ENCODE measurements at places on chromosomes 6 and 20. TPM values are rescaled to one million over a fixed set of nuclear protein-coding genes. Genes with fewer than 3 reads are reported as not detected.

RNF39 gene
- not detected for total RNA-seq

ADAM33 gene
- total RNA-seq, result 73.6 TPM

COL10A1 gene
- not detected for total RNA-seq

DTNBP1 gene
- 14.4 TPM for total RNA-seq

STX11 gene
- total RNA-seq, result 4.3 TPM

OPRM1 gene
- 3.3 TPM for total RNA-seq

KIF3B gene
- total RNA-seq, result 16.1 TPM

MYMX gene
- total RNA-seq, result not detected

SLC18B1 gene
- total RNA-seq, result 7.9 TPM

FAM217A gene
- not detected for total RNA-seq

RAE1 gene
- 13.6 TPM for total RNA-seq

CCN5 gene
- 15.0 TPM for total RNA-seq

TAGAP gene
- 1.4 TPM for total RNA-seq

GRCh38 chr6:89936177-89936576, 41.9 kb downstream of the GJA10 start:
- no peak for DNase-seq
- H3K36me3 ChIP-seq, result no peaks in the 10 kb centered on the region
- no peaks in the 10 kb centered on the region for H3K4me1 ChIP-seq
- H3K4me3 ChIP-seq, result no peak overlapping the region
- no peaks in the 10 kb centered on the region for H3K27me3 ChIP-seq

GRCh38 chr6:151148111-151148510, 91.7 kb upstream of the AKAP12 start:
- no peaks in the 10 kb centered on the region for H3K36me3 ChIP-seq
- H3K27me3 ChIP-seq, result no peaks in the 10 kb centered on the region
- H3K4me3 ChIP-seq, result no peak overlapping the region
- no peak overlapping the region for H3K27ac ChIP-seq
- DNase-seq, result no peak
- no peaks in the 10 kb centered on the region for H3K4me1 ChIP-seq

DNA sequence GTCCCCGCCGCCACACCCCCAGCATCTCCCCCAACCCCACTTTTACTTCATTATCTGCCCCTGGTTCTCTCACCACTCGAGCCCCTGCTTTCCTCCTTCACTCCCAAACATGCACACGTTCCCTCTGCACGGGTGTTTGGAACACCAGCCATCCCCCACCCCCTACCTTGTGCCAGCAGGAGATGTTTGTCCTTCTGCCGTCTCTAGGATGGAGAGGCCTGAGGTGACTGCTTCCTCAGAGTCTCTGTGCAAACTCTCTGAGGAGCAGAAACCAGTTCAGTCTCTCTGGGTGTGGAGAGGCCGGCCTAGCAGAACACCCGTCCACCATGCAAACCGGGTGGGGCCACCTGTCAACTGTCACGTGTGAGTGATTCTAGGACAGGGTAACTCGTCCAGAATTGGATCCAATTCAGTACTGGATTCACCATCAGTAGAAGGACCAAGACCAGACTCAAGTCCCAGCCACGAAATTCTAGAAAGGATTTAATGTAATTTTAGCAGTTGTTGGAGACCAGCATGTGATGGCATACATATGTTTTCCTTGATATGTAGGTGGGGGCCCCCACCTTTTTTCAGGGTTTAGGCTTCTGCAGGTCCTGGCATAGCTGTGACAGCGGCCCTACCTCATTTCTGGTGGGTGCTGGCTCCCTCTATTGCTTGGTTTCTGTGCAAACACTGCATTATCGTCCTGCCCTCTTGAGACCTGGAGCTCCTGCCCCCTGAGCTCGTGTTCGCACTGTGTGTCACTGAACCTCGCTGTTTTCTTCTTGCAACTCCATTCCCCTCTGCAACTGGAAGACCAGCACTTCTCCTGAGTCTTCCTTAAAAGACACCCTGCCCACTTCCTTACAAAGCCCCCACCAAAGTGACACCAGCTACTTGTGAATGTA, at the start of gene RAET1E:
RAET1E (minus strand) TSS at position 259 of the 890 bp plus-strand sequence. CDS start 7,212 bp downstream, outside the sequence.
- no peaks in the 10 kb centered on the region for H3K27me3 ChIP-seq
- peak within 1 kb of the TSS; percentile 30 for H3K4me3 ChIP-seq
- H3K4me1 ChIP-seq, result peaks cover 32% of the 10 kb centered on the region

- no peak overlapping the region for H3K27ac ChIP-seq
- no peaks in the 10 kb centered on the region for H3K27me3 ChIP-seq
- H3K36me3 ChIP-seq, result no peaks in the 10 kb centered on the region
- DNase-seq, result no peak
These were observed 27.8 kb downstream of the FYN start for GRCh38 chr6:111845441-111845871.

- DNase-seq, result no peak
- H3K27me3 ChIP-seq, result no peaks in the 10 kb centered on the region
- H3K4me3 ChIP-seq, result no peak overlapping the region
- no peaks in the 10 kb centered on the region for H3K4me1 ChIP-seq
These were observed 60.6 kb downstream of the ADNP start for GRCh38 chr20:50870561-50871161.

- H3K36me3 ChIP-seq, result no peaks in the 10 kb centered on the region
- H3K27me3 ChIP-seq, result no peaks in the 10 kb centered on the region
- peak overlapping the region; percentile 68 for H3K27ac ChIP-seq
These were observed 7.5 kb upstream of the BFSP1 start for GRCh38 chr20:17538517-17539170.

DNA sequence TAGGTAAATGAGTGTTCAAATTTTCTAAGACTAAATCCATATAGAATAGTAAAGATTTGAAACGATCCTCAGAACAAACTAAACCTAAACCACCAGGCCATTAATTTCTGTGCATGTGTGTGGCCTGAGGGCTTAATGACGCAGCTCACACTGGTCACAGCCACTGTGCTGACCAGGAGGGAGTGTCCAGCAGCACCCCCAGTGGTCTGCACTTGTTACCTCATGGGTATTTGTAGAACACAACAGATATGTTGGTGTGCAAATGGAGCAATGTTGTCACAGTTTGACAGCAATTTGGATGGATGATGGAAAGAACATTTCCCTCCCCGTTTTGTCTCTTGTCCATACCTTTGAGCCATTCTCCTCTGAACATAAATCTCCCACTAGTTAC, 122.4 kb upstream of the EXOC2 start:
- no peak for DNase-seq
- H3K36me3 ChIP-seq, result no peaks in the 10 kb centered on the region
- H3K4me3 ChIP-seq, result no peak overlapping the region
- H3K27ac ChIP-seq, result peak overlapping the region; percentile 74
- H3K4me1 ChIP-seq, result no peaks in the 10 kb centered on the region
- no peaks in the 10 kb centered on the region for H3K27me3 ChIP-seq

DNA sequence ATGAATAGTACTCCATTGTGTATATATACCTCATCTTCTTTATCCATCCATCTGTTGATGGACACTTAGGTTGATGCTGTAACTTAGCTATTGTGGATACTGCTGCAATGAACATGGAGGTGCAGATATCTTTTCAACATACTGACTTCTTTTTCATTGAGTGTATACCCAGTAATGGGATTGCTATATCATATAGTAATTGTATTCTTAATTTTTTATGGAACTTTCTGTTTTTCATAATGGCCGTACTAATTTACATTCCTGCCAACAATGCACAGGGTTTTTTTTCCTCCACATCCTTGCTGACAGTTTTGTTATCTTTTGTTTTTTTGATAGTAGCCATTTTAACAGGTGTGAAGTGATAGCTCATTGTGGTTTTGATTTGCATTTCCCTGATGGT, 5.2 kb downstream of the CCN2 start:
- DNase-seq, result no peak
- H3K4me1 ChIP-seq, result peaks cover 13% of the 10 kb centered on the region
- H3K27ac ChIP-seq, result no peak overlapping the region
- H3K27me3 ChIP-seq, result no peaks in the 10 kb centered on the region
- H3K4me3 ChIP-seq, result no peak overlapping the region
- no peaks in the 10 kb centered on the region for H3K36me3 ChIP-seq

GRCh38 chr6:31473780-31474761, 23.9 kb upstream of the MICB start:
- H3K27ac ChIP-seq, result no peak overlapping the region
- no peaks in the 10 kb centered on the region for H3K27me3 ChIP-seq
- H3K4me3 ChIP-seq, result no peak overlapping the region
- H3K36me3 ChIP-seq, result no peaks in the 10 kb centered on the region
- no peak for DNase-seq

DNA sequence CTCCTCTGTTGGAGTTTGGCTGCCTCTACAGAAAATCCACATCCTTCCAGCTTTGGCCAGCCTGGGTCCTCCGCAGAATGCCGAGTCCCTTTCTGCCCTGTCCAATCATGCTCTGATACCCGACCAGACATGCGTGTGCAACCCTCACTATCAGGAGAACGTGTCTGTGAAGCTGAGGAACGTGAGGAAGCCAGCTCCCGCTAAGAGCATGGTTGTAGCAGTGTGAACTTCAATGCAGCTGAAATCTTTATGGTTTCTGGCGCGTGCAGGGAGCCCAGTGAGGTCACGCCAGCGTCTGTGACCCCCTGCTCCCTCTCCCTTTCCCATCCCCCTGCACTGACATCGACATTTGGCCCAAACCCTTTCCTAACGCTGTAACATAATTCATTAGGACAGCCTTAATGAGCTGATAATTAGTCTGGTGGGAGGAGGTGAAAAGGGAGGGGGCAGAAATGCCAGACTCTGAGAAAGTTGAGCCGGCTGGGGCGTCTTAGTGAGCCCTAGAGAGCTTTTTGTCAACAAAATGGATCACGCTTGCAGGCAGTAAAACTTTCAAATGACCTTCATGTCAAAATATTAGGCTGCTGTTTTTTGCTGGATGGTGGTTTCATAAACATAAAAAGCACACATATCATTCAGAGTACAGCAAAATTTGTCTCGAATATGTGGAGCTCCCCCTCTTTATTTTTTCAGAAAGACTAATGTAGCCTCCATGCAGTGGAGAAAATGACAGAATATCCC, 423.3 kb downstream of the QKI start:
- H3K4me3 ChIP-seq, result peak overlapping the region; percentile 25
- DNase-seq, result no peak
- no peaks in the 10 kb centered on the region for H3K27me3 ChIP-seq
- no peaks in the 10 kb centered on the region for H3K36me3 ChIP-seq
- H3K27ac ChIP-seq, result no peak overlapping the region
- peaks cover 14% of the 10 kb centered on the region for H3K4me1 ChIP-seq

- H3K4me1 ChIP-seq, result peaks cover 23% of the 10 kb centered on the region
- no peak for DNase-seq
- H3K27me3 ChIP-seq, result no peaks in the 10 kb centered on the region
- H3K4me3 ChIP-seq, result no peak overlapping the region
- no peaks in the 10 kb centered on the region for H3K36me3 ChIP-seq
These were observed 27.1 kb downstream of the BCAS1 start for GRCh38 chr20:54043076-54043967.

DNA sequence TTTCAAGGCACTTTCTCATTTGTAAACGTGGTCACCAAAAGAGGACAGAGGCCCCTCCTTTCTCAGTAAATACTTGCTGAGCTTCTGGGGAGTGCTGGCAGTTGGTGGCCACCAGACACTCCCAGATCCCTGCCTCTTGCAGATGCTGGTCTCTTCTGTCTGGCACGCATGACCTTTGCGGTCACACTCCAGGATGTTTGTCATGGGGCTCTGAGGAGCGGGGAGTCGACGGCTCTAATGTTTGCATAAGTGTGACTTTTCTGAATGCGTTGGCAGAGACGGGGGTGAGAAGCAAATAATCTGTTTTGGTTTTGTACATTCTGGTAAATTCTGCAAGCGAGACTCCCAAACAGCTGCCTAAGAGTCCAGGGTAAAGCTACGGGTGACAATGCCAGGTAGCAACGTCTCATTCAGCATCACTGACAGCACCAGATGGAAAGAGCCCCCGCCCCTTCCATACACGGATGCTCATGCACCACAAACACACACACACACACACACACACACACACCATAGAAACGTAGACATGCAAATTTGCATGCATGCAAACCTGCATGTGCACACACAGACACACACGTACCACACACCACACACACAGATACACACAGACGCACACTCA, 101.1 kb downstream of the YTHDF1 start:
- no peak for DNase-seq
- peaks cover 53% of the 10 kb centered on the region for H3K27me3 ChIP-seq
- H3K36me3 ChIP-seq, result no peaks in the 10 kb centered on the region
- no peaks in the 10 kb centered on the region for H3K4me1 ChIP-seq

DNA sequence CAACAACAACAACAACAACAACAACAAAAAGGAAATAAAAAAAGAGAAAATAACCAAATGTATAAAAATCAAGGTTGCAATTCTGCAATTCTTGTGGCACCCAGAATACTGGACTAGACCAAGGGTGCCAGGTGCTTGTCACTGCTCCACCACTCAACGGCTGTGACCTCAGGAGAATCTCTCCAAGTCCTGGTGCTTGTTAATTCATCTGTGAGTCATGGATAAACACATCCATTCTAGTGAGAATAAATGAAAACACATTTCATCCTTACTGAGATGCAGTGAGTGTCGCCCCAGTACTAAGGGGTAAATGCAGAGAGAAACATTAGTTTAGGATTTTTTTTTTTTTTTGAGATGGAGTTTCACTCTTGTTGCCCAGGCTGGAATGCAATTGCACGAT, 32.0 kb downstream of the HLA-C start:
- no peak overlapping the region for H3K4me3 ChIP-seq
- no peak overlapping the region for H3K27ac ChIP-seq
- H3K27me3 ChIP-seq, result no peaks in the 10 kb centered on the region
- H3K4me1 ChIP-seq, result no peaks in the 10 kb centered on the region
- no peaks in the 10 kb centered on the region for H3K36me3 ChIP-seq

DNA sequence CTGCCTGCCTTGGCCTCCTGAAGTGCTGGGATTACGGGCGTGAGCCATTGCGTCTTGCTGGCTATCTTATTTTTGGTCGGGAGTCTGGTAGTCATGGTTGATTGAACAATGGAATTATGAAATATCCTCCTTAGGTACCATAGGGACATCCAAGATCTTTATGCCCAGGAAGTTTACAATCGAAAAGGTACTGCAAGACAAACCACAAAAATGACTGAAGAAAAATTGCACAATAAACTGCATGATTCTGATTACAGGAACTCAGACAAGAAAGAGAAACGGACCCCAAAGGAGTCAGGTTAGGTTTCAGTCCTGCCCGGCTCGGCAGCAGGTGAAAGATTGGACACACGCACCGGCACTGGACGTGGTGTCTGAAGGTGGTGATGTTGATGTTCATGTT, 5.3 kb downstream of the SLC26A8 start:
- DNase-seq, result no peak
- no peaks in the 10 kb centered on the region for H3K36me3 ChIP-seq
- H3K27me3 ChIP-seq, result peaks cover 22% of the 10 kb centered on the region
- H3K4me3 ChIP-seq, result no peak overlapping the region
- H3K27ac ChIP-seq, result no peak overlapping the region
- H3K4me1 ChIP-seq, result no peaks in the 10 kb centered on the region

- no peaks in the 10 kb centered on the region for H3K36me3 ChIP-seq
- peaks cover 28% of the 10 kb centered on the region for H3K4me1 ChIP-seq
- H3K27me3 ChIP-seq, result no peaks in the 10 kb centered on the region
- DNase-seq, result no peak
These were observed 106.4 kb downstream of the JARID2 start for GRCh38 chr6:15352220-15352619.

GRCh38 chr20:23287354-23288190, 63.0 kb upstream of the NXT1 start:
- H3K4me1 ChIP-seq, result no peaks in the 10 kb centered on the region
- H3K36me3 ChIP-seq, result no peaks in the 10 kb centered on the region
- DNase-seq, result peak; percentile 35
- no peaks in the 10 kb centered on the region for H3K27me3 ChIP-seq
- H3K4me3 ChIP-seq, result no peak overlapping the region

GRCh38 chr6:30747300-30747687, 2.9 kb upstream of the IER3 start:
- no peak overlapping the region for H3K27ac ChIP-seq
- H3K27me3 ChIP-seq, result no peaks in the 10 kb centered on the region

GRCh38 chr6:52551483-52552277, 25.2 kb downstream of the TRAM2 start:
- peaks cover 71% of the 10 kb centered on the region for H3K4me1 ChIP-seq
- peak overlapping the region; percentile 80 for H3K27ac ChIP-seq

- no peaks in the 10 kb centered on the region for H3K36me3 ChIP-seq
- no peak overlapping the region for H3K27ac ChIP-seq
- no peak for DNase-seq
- no peak overlapping the region for H3K4me3 ChIP-seq
These were observed 27.1 kb upstream of the ZNF318 start for GRCh38 chr6:43396408-43397149.

Measured in sigmoid colon (tissue), 7 donors.